ENCODE measurements at places on chromosomes 13 and 19. TPM values are rescaled to one million over a fixed set of nuclear protein-coding genes. Genes with fewer than 3 reads are reported as not detected.

DNA sequence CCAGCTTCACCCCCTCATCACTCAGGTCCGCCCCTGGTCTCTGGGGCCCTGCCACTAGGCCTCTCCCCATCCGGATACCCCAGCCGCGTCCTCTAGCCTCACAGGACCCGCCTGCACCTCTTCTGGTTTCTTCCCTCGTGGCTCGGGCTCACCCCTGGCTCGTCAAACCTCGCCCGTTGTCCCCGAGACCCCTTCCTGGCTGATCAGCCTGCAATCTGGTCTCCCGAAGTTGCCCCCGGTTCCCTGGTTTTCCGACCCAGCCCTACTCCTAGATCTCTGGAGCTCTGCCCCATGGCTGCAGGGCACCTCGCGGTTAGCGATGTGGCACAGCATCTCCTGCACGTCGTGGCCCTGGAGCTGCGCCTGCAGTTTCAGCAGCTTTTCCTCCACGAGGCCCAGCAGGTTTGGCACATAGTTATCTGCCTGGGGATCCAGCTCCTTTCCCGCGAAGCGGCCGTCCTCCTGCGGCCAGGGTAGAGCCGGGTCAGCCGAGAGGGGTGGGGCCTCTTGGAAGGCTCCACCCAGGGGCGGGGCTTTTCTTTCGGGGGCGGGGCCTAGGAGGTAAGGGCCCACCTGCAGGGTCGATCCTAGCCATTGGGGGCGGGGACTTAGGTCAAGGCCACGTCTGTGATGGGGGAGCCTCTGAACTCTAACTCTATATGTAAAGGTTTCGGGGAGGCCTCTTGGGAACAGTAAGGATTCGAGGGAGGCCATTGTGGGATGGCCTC is 2.4 kb upstream of the RGL3 start:
- no peak for DNase-seq

GRCh38 chr19:8695911-8696310 is 2.7 kb downstream of the ACTL9 start:
- DNase-seq: no peak

- no peak for DNase-seq
Measured at GRCh38 chr13:113061271-113061625, 44.3 kb upstream of the F7 start.

Gene FFAR1
- total RNA-seq: not detected

Gene ADAMTS10
- total RNA-seq: 10.1 TPM

Gene MEIOSIN
- not detected for total RNA-seq
